GM13977 (cell line): ENCODE measurements at places on chromosomes 11 and 22.

DNA sequence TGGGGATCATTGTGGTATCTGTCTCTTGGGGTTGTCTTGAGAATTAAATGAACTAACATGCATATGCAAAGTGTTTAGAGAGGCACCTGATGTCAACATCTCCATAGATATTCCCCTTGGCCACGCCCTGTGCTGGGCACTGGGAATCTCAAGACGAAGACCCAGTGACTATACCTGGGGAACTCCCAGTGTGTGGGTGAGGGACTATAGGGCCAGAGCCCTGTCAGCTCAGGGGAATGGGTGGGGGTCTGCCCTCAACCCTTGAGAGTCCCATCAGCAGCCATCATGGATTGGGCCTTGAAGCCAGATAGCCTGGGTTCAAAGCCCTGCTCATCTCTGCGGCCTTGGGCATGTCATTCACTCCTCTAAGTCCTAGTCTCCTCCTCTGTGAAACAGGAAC is 21.6 kb upstream of the LMO1 start:
- DNase-seq = no peak

GRCh38 chr11:65862191-65862735 is 2.0 kb downstream of the MUS81 start:
- DNase-seq = no peak

DNA sequence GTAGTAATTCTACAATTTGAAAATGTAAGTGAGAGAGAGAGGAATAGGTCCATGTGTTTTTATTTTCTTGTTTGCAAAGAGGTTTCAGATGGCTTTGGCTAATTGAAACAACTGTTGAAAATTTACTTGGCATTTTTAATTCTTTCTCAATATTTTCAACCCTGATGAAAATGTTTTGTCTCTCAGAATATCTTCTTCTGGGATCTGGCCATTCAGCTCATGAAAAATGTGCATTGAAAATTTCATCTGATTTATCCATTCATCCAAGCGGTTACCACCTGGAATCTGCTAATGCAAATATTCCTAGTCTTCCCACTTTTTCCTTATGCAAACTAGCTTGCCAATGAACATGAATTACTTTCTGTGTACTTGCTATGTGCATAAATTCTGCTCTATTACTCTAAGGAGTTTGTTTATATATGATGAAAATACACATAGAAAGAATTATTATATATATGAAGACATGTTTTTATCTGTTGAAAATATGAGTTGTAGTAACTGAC is 621.2 kb downstream of the LRRC4C start:
- DNase-seq = no peak

- DNase-seq = no peak
Measured at GRCh38 chr11:70420008-70420464, 21.7 kb downstream of the CTTN start.

GRCh38 chr11:128772814-128773213 is 78.9 kb downstream of the FLI1 start:
- no peak for DNase-seq

GRCh38 chr22:45006964-45007390 is 2.8 kb downstream of the PHF21B start:
- DNase-seq = peak; percentile 45

DNA sequence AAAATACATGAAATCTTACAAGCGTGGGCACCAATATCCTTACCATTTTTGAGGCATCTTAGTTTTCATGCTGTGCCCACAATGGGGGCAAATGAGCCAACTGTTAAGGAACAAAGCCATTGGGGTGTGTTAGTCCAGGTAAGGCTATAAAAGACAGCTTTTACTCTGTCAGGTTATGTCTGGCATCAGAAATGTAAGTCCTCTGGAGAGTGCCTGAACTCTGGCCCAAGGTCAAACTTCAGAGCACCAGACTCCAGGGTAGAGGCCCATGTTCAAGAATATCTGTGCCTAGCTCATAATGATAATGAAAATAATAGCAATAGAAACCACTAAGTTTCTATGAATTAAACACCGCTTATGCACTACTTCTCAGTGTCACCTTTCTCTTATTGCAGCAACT is 105.5 kb downstream of the CSNK2A3 start:
- DNase-seq = no peak

- DNase-seq = peak; percentile 55
Measured at GRCh38 chr11:1486054-1486825, at the start of gene MOB2. MOB2 (minus strand) TSS chr11:1486779; CDS start chr11:1486556, 223 bp downstream.

DNA sequence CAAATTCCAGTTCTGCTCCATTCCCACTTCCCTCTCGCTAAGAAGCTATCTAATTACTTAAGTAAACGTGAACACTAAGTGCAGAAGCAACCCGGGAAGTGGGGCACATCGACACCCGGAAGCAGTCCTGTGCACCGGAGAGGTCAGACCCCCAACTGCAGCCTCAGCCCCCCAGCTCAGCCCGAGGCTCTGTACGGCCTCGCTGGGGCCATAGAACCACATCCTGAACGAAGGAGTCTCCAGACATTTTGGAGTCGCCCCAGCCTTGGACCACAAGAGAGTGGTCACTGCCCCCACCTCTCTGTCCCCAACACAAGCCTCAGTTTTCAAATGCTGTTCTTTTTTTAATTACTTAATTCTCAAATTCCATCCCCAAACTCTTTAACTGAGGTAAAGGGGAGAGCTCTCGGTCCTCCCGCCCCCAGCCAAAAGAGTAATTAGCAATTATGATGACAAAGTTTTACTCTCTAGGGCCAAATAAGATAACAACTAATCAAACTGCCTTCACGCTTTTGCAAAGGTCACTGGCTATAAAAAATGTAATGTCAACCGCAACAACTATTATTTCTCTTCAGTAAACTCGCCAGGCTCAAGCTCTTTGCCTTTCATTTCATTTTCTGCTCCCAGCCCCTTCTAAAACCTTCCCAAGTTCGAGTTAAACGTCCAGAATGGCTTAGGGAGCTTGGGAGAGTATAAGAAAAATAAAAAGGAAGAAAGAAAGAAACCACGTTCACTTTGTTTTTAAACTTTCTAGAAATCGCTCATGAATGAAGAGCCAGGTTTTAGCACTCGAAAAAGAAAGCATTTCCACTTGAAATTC is 2.2 kb downstream of the PAX6 start:
- peak; percentile 29 for DNase-seq

- no peak for DNase-seq
Measured at GRCh38 chr22:31099386-31099785, 8.0 kb downstream of the SELENOM start.

DNA sequence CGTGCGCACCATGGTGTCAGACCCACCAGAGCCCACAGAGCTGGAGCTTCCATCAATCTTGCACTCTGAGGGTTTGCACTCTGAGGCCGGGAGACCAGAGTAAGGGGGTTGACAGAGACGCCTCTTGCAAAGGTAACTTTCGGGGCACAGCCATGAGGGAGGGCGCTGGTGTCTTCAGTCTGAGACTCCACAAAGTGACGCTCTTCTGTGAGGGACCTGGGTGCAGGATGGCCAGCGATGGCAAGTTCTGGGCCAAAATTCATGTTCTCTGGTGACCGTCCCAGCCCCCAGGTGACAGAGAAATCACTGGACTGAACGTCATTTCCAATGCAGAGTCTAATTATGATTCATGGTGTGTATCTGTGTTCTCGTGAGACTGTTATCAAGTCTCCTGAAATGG is 1395.2 kb downstream of the TBC1D22A start:
- DNase-seq = no peak

DNA sequence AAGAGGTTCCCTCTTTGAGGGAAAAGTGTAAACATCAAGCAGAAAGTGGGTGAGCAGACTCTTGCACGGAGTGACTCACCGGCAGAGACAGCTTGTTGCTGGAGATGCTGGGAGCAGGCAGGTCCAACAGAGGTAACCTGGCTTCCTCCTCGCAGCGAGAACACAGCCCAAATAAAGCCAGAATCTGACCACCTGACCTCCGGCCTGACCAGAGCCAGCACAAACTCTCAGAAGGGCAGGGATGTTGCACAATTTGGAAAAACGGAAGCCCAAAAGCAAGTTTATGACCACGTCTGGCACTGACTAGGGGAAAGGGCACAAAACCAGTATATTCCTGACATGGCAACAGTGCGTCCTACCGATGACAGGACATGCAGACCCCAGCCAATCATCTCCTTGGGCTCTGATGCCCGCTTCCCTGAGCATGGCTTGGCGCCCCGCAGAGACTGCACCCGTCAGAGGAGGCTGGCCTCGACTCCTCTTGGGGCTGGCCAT is 5.4 kb downstream of the SMCO4 start:
- no peak for DNase-seq

DNA sequence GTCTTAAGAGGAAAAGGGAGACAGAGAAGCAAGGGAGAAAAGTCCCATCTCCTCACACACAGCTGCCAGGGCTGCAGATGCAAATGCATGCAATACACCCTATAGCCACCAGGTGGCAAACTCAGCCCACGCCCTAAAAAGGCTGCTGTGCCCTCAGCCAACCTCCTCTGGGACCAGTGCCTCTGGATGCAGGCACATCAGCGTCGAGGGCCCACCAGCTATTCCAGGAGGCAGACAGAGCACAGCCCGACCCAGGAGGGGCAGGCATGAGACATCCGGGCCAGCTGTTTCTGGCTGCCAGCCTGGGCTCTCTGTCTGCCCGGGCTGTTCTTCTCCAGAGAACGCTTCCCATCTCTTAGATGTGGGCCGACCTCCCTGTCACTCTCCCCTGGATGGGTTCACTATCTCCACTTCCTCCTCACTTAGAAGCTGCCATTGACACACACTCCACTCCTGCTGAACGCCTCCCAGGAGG is 39.7 kb downstream of the TPBGL start:
- peak; percentile 88 for DNase-seq

- no peak for DNase-seq
Measured at GRCh38 chr22:47200273-47201051, 438.0 kb downstream of the TBC1D22A start.

GRCh38 chr22:48741540-48741939 is 1086.1 kb downstream of the BRD1 start:
- DNase-seq = no peak

GRCh38 chr11:70159627-70160570 is 43.2 kb upstream of the FADD start:
- no peak for DNase-seq

- DNase-seq = no peak
Measured at GRCh38 chr11:95680169-95680929, 109.2 kb downstream of the FAM76B start.

DNA sequence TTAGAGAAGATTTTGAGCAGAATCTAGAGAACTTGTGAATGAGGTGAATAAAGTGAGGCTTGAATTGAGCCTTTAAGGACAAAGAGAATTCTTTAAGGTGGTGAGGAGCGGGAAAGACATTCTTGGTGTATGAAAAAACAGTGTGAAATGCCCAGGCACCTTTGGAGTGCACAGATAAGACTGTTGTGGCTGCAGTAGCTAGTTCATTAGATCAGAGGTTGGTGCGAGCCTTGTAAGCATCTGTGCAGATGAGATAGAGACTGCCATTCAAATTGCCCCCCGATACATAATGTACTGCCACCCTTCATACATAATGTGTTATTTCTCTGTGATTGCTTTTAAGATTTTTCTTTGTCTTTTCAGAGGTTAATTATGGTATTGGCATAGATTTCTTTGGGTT is 31.3 kb downstream of the ATXN10 start:
- no peak for DNase-seq

DNA sequence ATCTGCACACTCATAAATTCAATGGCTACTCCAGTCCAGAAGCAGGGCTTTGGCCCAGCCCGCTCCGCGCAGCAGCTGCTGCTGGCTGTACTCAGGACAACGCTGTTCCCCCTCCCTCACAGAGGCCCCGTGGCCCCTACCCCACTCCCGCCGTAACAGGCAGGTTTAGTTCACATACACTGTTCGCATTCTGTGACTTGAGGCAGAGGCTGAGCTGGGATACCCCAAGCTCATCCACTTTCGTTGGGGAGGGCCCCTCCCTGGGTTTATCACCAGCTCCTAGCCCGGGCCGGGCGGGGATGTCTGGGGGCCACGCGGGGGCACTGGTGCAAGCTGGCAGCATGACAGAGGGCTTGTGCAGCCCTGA is 52.4 kb downstream of the SYT13 start:
- no peak for DNase-seq

DNA sequence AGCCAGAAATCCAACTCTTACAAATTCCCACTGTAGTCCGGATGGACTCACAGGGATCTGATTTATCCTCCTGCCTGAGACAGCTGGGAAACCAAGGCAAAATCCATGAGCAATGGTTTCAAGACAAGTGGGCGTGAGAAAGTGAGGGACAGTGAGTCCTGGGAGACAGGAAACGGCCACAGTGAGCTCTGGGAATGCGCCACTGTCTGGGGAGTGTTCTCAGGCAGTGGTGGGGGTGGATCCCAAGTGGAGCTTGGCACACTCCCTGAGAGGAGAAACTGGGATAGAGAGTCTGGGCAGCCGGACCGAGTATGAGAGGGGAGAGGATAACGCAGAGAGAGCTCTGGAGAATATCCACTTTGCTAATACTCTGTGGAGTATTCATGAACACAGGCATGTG is 9.8 kb downstream of the IL17REL start:
- DNase-seq = no peak

GRCh38 chr11:113507341-113507740 is 32.1 kb upstream of the DRD2 start:
- DNase-seq = no peak
